ENCODE measurements at places on chromosomes 7 and 10.

DNA sequence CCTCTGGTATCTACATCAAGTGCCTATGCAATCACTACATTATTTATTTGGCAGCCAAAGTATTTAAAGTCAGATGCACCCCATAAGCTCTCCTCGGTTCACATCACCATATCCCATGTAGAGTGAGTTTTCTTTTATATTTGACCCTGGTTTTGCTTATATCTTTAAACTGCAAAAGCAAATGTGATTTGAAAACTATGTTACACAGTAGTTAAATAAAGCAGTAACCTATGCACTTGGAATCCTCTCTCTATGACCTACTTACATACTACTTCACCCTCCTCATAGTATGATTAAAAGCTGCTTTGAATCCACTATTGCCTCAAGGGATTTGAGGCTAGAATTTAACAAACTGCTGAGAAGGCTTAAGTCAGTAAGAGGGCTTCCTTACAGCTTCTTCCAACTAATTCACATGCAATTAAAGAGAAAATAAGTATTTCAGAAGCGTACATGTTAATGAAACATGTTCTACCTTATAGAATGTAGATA, 2.2 kb upstream of the CELF2 start:
- no peak for DNase-seq

- peak; percentile 8 for DNase-seq
Measured at GRCh38 chr7:25314094-25314730, 85.9 kb upstream of the NPVF start.

- DNase-seq, result no peak
Measured at GRCh38 chr10:32035038-32035437, 21.2 kb downstream of the KIF5B start.

GRCh38 chr10:107443813-107444212, 279.3 kb upstream of the SORCS1 start:
- DNase-seq, result no peak

GRCh38 chr7:116018731-116019130, 11.8 kb downstream of the TFEC start:
- DNase-seq, result no peak

DNA sequence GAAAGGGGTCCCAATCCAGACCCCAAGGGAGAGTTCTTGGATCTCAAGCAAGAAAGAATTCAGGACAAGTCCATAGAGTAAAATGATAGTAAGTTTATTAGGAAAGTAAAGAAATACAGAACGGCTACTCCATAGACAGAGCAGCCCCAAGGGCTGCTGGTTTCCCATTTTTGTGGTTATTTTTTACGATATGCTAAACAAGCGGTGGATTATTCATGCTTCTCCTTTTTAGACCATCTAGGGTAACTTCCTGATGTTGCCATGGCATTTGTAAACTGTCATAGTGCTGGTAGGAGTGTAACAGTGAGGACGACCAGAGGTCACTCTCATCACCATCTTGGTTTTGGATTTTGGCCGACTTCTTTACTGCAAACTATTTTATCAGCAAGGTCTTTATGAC, 1033.4 kb downstream of the SORCS3 start:
- DNase-seq, result no peak

All from NCI-H146 (cell line).